ENCODE measurements at places on chromosomes 4 and X.

DNA sequence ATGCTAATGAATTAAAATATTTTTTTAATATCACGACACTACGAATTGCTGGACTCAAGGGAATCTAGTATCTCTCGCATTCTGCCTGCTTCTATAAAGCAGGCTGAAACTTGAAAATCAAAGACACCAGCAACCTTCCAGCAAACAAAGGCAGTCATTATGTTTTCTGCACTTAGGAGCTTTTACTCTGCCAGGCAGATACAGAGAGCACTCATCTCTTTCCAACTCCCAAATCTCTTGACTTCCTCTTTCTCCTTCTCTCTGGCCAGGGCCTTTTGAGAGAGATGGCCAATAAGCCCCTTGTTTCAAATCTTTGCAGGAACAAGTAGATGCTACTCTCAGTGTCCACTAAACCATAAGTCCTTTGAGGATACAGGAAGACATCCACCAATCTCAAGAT lies 95.2 kb upstream of the KLF3 start:
- no peak for DNase-seq

DNA sequence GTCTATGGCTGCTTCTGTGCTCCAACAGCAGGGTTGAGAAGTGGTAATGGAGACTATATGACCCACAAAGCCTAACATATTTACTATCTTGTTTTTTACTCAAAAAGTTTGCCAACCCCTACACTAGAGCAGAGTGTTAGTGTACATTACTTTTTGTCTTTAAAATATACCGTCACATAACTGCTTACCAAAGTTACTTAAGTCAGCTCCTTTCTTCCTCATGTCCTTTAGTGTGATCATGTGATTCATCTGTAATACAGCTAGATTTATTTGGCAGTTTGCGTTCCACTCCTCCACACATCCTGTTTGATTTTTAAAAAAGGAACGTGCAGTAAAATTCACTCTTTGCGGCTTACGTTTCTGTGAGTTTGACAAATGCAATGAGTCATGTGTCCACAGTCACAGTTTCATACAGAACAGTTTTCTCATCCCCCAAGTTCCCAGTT lies 162.4 kb upstream of the GPRIN3 start:
- peak; percentile 94 for DNase-seq

- DNase-seq, result no peak
These were observed 49.5 kb downstream of the PPP2R2C start for GRCh38 chr4:6422866-6423265.

DNA sequence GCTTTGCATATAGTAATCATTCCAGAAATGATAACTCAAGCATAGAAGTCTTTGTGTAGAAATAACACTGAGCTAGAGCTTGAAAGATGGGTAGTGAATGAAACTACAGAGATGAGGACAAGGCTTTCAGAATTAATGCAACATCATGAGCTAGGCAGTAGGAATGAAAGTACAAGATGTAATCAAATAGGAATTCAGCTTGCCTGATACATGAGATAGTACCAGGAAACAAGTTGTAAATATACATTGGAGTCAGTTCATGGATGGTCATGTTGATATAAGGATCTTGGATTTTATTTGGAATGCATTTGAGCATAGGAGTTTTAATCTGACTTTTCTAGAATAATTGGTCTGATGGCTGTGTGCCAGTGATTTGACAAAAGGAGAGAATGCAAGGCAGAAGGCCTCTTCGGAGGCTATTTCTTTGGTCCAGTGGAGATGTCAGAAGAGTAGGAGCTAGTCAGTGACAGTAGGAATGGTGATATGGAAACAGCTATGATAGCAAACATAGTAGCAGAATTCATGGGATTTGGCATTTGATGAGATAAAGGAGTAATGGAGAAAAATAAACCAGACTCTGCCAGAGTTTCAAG lies 206.4 kb upstream of the PACRGL start:
- peak; percentile 51 for DNase-seq

GRCh38 chr4:123640271-123640670 lies 243.7 kb downstream of the SPRY1 start:
- DNase-seq, result peak; percentile 47
